ENCODE measurements at places on chromosomes 16 and 17.
A peak's percentile ranks its signal among the peaks of the same experiment; 100 is the strongest.

GRCh38 chr17:78717431-78717980, 64.6 kb downstream of the CYTH1 start:
- no peak for DNase-seq

DNA sequence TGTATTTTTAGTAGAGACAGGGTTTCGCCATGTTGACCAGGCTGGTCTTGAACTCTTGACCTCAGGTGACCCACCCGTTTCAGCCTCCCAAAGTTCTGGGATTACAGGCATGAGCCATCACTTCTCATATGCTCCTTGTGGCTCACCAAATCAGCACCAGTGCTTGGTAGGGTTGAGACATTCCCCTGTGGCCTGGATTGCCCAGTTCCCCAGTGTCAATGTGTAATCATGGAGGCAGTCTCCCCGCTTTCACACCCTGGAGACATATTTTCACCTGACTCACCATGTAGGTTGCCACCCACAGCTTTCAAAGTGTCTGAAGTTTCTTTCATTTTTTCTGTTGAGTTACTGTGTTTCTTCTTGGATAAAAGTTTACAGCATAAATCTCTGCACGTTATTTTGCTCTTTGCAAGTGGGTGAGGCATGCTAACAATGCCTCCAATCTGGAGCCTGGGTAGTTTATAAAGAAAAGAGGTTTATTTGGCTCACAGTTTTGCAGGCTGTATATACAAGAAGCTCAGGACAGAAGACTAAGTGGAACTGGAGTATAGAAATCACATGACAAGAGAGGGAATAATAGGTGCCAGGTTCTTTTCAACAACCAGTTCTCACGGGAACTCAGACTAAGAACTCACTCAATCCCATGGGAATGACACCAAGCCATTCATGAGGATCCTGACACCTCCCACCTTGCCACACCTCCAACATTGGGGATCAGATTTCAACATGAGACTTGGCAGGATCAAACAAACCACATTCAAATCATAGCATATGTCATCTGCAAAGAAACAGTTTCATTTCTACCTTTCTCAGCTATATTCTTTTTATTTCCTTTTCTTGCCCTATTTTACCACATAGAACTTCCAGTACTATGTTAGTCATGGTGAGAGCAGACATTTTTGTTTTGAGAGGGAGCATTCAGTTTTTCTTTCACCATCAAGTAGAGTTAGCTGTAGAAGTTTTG, 113.2 kb downstream of the PHKB start:
- no peak for DNase-seq

GRCh38 chr17:82105882-82106687, 8.0 kb upstream of the FASN start:
- peak; percentile 56 for DNase-seq

DNA sequence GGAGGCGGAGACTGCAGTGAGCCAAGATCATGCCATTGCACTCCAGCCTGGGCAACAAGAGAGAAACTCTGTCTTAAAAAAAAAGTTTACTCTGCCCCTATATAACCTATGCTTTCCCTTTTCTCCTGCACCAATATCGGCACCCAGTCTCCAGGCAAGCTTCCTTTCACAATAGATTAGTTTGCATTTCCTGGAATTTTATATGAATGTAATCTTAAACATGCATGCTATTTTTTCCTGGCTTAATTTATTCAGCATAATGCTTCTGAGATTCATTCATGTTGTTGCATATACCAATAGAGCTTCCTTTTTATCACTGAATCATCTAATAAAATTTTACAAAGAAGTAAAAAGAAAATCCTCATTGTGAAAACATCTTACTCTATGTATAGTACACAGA, 59.4 kb downstream of the USP32 start:
- no peak for DNase-seq

DNA sequence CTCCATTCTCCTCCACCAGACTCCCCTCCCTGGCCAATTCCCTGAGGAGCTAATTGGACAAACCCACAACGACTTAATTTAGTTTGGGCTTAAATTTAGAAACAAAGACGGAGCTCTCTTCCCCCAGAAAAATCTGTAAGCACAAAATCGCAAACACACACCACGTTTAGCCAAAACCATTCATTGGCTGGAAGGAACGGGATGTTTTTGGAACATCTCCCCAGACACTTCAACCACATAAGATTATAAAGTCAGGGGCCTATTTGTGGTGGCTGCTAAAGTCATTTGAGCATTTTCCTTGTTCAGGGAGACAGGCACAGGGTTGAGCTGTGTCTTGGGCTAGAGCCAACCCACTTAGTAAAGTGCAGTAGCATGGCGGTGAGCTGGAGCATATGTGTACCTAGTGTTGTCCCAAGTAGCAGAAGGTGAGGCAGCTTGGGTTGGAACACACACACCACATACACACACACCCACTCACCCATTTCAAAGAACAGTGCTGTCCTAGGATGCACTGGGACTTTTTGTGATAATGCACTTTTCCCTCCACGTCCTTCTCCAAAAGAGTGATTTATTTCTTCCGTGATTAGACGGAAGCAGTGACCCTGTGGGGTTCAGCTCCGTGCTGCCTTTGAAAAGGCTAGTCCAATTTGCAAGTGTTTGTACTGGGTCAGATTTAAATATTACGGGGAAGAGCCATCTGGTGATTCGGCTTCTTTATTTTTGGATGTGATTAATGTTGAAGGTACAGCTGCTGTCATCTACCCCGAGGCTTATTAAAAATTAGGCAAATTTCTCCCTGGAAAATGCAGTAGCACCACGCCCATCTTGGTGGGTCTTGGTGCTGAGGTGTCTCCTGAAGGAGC, 32.2 kb downstream of the ELAC2 start:
- no peak for DNase-seq

GRCh38 chr17:64255764-64256163, 7.3 kb downstream of the TEX2 start:
- DNase-seq: no peak

DNA sequence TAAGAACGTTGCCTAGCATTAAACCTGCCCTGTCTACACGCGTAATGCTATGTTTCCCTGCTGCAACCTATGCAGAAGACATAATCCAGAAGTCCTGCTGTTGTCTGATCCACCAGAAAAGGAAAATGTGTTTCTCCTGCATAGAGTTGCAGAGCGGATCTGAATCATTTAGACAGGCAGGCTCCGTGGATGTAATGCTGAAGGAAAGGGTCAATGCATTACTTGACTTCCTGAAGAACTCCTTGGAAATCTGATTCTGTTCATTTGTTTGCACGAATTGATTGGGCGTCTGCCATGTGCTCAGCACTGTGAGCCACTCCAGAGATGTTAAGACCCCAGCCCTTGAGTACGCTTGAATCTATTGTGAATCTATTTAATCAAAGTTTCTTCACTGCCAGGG, 83.4 kb downstream of the FOXL1 start:
- DNase-seq: no peak

GRCh38 chr17:35801583-35802224, 6.3 kb upstream of the MMP28 start:
- DNase-seq: peak; percentile 58

Data from naive B cell (primary cell).